ENCODE measurements at places on chromosomes 3 and 15. TPM values are rescaled to one million over a fixed set of nuclear protein-coding genes. Genes with fewer than 3 reads are reported as not detected.
A peak's percentile ranks its signal among the peaks of the same experiment; 100 is the strongest.

Gene P2RY14
- total RNA-seq: not detected

Gene CYP11A1
- total RNA-seq: not detected

Gene CCR3
- 0.10 TPM for total RNA-seq

Gene ATP8B4
- 0.36 TPM for total RNA-seq

Gene GOLGA8J
- total RNA-seq: not detected

Gene DET1
- total RNA-seq: 6.5 TPM

Gene IQCF5
- total RNA-seq: not detected

Gene AQR
- 45.1 TPM for total RNA-seq

Gene ZNF660
- total RNA-seq: 1.2 TPM

GRCh38 chr3:113297287-113297686 is 85.9 kb downstream of the BOC start:
- DNase-seq: no peak

- DNase-seq: no peak
Observed at GRCh38 chr3:25870452-25870851, 80.6 kb downstream of the OXSM start.

DNA sequence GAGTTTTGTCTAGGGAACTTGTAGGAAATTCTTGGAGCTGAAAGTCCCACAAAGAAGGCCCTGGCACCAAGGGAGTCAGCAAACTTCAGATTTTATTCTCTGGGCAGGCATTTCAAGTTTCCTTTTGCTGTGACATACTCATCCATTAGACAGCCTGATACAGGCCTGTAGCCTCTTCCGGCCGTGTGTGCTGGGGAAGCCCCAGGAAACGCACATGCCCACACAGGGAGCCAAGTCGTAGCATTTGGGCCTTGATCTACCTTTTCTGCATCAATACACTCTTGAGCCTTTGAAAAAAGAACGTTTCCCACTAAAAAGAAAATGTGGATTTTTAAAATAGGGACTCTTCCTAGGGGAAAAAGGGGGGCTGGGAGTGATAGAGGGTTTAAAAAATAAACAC is 15.0 kb downstream of the TIGIT start:
- DNase-seq: no peak

- no peak for DNase-seq
Observed at GRCh38 chr15:81280696-81281455, 43.1 kb downstream of the STARD5 start.

DNA sequence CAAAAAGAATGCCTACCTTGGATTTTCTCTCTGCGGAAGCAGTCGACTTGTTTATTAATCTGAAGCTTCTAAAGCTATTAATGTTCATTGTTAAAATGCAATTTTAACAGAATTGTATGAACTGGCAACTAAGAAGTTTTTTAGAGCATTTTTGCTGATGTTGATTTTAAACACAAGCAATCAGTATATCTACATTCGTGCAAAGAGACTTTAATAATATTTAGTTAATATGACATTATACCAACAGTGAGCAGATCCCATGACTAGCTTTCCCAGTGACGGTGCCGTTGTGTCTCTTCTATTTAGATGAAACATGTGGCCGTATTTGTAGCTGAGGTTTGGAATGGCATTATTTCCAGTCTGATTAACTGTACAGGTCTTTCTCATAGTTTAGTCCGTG is 88.0 kb downstream of the PEX5L start:
- no peak for DNase-seq

DNA sequence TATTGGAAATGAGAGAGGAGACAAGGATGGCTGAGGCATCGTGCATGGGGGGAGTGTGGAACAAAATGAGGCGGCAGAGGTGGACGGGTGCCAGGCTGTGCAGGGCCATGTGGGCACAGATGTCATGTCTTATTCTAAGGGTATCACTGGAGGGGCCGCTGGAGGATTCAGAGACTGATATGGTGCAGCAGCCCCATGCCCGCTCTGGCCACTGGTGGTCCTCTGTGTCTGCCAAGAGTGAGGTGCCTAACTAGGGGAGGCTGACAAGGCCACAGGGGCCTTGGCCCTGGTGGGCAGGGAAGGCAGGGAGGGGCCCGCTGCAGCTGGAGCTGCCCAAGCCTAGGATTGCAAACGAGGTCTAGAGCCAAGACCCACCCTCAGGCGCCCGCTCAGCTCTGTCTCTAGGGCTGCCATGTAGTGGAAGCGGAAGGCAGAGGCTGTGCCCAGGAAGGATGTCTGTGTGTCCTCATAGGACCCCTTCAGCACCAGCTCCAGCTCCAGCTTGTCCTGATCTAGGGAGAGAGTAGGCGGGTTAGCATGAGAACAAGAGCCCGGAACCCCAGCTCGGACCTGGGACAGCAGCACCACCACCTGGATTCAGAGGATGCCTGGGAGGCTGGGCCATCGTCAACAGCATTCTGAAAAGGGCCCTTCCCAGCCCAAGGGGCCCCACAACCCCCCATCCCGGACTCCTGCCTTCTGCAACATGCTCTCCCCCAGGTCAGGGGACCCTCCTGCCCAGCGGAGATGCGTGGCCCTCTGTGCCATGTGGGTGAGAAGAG is 11.3 kb downstream of the PLA2G4D start:
- DNase-seq: no peak

DNA sequence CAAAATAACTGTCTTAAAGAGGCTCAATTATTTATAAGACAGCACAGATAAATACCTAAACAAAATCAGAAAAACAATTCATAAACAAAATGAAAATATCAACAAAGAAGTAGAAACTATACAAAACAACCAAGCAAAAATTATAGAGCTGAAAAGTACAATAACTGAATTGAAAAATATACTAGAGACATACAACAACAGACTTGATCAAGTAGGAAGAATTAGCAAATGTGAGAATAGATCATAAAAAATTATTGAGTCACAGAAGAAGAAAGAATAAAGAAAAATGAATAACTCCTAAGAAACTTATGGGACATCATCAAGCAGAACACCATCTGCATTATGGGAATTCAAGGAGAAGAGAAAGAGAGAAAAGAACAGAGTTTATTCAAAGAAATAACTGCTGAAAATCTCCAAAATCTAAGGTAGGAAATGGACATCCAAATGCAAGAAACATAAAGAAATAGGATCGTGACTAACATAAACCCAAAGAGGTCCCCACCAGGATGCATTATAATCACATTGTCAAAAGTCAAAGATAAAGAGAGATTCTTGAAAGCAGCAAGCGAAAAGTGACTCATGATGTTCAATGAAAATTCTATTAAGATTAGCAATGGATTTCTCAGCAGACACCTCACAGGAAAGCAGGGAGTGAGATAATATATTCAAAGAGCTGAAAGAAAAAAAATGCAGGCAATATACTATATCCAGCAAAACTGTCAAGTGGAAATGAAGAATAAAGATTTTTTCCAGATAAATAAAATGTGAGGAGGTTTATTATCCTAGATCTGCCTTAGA is 85.9 kb downstream of the DCLK3 start:
- peak; percentile 67 for DNase-seq

GRCh38 chr3:139198929-139199328 is 144.9 kb upstream of the MRPS22 start:
- DNase-seq: peak; percentile 99

DNA sequence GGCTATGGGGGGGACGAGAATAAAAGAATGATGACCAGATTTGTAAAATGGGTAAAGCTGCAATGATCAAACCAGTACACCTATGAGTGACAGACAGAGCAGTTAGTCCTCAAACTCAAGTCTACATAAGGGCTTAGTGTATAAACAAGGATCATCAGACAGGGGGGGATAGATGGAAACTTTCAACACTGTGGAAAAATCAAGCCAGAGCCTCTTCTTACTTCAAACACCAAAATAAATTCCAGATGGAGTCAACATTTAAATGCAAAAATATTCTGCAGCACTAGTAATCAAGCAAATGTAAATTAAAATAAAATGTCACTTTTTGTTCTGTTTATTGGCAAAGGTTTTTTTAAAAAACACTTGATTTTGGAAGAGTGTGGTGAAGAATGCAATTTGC is 205.9 kb upstream of the RGMA start:
- DNase-seq: no peak

- DNase-seq: peak; percentile 70
Observed at GRCh38 chr3:170506556-170506955, 79.3 kb downstream of the SLC7A14 start.

GRCh38 chr15:70164910-70165715 is 67.4 kb upstream of the TLE3 start:
- no peak for DNase-seq

GRCh38 chr15:68183616-68184315 is 21.4 kb downstream of the CALML4 start:
- DNase-seq: no peak

DNA sequence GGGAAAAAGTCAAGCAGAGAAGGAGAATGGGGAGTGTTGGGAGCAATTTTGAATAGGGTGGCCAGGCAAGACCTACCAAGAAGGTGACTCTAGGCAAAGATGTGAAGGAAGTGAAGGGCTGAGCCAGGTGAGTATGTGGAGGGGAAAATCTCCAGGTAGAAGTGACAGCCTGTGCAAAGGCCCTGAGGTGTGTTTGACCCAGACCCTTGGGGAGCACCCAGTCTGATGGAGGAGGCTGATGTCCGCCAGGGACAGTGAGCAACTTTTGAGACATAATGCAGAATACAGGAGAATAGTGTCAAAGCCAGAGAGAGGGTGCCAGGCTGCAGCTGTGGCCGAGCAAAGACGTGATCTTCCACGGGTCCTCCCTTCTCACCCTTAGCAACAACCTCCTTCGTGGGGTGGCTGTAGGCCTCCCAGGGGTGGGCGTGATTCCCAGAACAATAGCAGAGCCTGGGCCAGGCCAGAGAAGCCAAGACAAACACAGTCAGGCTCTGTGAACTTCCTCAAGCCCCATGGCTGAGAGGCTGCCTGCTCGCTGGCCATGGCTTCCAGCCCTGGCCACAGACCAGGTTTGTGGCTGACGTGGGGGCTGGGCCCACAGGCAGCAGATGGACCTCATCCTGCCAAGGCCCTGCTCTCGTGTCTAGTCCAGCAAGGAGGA is 58.1 kb downstream of the SLC6A6 start:
- DNase-seq: peak; percentile 98

GRCh38 chr3:129608087-129608935 is 1.8 kb upstream of the PLXND1 start:
- peak; percentile 54 for DNase-seq

DNA sequence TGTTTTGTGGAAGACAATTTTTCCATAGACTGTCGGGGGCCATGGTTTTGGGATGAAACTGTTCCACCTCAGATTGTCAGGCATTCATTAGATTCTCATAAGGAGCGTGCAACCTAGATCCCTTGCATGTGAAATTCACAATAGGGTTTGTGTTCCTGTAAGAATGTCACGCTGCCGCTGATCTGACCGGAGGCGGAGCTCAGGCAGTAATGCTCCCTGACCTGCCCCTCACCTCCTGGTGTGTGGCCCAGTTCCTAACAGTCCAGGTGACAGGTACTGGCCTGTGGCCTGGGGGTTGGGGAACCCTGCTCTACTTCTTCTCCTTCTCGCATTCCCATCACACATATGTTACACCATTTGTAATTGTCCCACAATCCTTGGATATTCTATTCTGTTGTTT is 11.0 kb downstream of the CHRNA7 start:
- no peak for DNase-seq

DNA sequence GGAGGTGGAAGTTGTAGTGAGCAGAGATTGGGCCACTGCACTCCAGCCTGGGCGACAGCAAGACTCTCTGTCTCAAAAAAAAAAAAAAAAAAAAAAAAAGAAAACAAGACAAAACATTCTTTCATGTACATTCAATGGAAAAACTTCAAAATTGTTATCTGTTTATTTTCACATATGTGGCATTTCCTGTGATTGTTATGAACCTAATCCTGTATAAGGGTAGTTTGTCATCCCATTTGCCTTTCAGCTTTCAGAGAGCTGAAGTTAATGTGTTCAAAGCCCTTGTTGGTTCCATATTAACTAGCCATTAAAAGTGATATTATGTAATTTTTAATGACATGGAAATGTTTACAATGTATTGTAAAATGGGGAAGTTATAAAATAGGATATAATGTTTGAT is 17.3 kb upstream of the NCK1 start:
- DNase-seq: no peak

GRCh38 chr3:28667646-28668621 is 319.3 kb upstream of the AZI2 start:
- DNase-seq: peak; percentile 24

GRCh38 chr15:68401496-68402431 is 30.2 kb downstream of the ITGA11 start:
- peak; percentile 60 for DNase-seq

GRCh38 chr15:101549647-101550046 is 60.1 kb upstream of the PCSK6 start:
- no peak for DNase-seq

DNA sequence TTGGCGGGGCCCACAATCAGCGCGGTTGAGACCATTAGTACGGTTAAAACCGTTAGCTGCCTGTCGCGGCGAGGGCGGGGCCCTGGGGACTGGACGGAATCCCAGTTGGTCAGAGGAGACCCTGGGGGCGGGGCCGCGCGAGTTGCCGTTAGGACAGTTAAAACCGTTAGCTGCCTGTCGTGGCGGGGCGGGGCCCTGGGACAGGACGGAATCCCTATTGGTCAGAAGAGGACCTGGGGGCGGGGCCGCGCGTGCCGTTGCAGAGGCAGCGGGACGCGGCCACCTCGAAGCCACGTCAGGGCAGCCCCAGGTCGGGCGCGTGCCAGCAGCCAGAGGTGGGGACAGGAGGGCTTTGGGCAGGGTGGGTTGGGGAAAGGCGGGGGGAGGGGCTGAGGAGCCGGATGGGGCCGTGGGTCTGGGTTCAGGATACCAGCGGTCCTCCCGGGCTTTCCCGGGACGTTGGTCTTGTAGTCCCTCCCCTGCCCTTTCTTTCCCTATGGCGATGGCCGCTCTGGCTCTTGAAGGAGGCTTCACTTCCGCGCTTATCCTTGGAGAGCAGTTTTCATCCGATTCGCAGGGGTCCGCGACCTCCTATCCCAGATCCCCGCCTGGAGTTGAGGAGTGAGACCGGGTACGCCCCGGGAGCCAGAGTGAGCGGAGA is 28.0 kb downstream of the KLHDC8B start:
- DNase-seq: peak; percentile 93

- DNase-seq: peak; percentile 37
Observed at GRCh38 chr3:161273589-161274218, 52.6 kb downstream of the NMD3 start.

DNA sequence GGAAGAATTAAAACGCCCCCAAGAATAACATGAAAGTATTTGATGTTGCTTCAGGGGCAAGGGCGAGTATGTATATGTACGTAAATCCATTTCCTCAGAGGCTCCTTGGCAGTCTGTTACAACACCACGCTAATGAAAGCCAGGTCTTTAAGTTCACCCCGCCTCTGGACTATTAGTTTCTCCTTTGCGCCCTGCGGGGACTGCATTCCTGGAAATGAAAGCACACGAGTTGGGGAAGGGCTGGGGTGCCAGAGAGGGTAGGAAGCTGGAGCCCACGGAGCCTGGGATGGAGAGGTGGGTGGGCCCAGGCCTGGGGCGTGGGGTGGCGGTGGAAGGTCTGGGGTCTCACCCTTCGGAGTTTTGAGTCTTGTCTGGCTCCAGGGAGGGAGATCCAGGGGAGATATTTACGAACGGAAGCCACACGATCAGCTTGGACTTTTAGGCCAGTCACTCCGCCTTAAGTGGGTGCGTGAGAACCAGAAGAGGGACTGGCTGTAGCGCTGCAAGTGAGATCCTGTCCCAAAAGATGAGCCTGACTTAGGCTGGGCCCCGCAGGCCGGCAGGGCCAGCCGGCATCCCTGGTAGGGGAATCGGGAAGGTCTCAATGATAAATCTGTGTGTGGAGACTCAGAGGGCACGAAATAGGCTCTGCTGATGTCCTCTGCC is 1.6 kb upstream of the PLCL2 start:
- peak; percentile 20 for DNase-seq

- DNase-seq: peak; percentile 27
Observed at GRCh38 chr3:107065094-107065861, 312.0 kb upstream of the CCDC54 start.

All from RPMI7951 (cell line).